ENCODE measurements at places on chromosomes 11 and 22.
A peak's percentile ranks its signal among the peaks of the same experiment; 100 is the strongest.

DNA sequence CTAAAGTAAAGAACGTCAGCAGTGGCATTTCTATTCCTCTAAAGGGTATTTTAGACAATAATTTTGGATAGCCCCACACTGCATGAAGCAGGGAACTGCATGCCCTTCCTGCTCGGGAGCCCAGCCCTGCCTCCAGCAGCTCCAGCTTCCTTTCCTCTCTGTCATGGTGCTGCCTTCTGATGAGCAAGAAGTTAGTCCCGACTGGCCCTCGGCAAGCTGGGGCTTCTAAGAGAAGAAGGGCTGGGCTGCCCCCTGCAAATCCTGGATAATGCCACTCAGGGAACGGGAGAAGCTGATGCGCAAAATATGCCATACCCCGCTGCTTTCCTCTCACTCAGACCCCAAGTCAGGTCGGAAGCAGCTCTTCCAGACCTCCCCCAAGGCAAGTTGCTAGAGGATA lies 296.4 kb downstream of the ETS1 start:
- no peak for DNase-seq

DNA sequence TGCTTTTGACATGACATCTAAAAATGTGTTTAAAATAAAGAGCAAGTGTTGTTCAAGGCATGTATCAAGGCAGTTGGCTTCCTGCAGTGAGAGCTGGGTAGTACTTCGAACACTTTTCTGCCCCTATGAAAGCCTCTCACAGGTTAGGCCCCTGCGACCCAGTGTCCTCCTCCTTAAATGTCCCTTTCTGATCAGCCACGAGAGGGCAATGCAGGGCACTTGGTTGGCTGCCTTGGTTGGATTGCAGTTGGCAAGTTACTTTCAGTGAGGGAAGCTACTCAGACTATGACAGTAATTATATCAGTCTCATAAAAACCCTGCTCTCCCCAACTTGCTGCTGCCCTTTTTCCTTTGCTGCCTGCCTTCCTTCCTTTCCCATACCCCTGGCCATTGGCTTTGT lies 743.8 kb downstream of the NTM start:
- peak; percentile 28 for DNase-seq

- no peak for DNase-seq
Measured at GRCh38 chr22:36922105-36922608, 8.7 kb downstream of the CSF2RB start.

DNA sequence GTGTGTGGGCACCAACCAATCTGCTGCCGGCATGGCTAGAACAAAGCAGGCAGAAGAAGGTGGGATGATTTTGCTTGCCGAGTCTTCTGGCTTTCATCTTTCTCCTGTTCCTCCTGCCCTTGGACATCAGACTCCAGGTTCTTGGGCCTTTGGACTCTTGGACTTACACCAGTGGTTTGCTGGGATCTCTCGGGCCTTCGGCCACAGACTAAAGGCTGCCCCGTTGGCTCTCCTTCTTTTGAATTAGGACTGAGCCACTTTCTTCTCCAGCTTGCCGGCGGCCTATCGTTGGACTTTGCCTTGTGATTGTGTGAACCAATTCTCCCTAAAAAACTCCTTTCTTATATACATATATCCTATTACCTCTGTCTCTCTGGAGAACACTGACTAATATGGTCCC lies 128.1 kb upstream of the TEAD1 start:
- DNase-seq: no peak

DNA sequence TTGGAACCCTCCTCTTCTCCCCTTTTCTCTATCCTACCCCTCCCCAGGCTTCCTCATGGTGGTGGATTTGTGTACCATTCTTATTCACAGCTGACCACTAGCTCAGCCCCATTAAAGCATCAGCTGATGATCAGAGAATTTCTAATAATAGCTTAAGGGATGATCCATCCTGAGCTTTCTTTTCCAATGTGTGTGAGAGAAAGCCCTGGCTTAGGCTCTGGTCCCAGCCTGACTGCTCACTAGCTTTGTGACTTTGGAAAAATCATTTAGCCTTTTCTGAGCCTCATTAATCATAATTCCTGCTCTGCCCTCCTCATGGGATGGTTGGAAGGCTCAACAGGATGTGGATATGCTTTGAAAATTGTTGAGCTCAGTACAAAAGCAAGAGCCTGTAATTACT lies 26.3 kb upstream of the CCDC90B start:
- no peak for DNase-seq

DNA sequence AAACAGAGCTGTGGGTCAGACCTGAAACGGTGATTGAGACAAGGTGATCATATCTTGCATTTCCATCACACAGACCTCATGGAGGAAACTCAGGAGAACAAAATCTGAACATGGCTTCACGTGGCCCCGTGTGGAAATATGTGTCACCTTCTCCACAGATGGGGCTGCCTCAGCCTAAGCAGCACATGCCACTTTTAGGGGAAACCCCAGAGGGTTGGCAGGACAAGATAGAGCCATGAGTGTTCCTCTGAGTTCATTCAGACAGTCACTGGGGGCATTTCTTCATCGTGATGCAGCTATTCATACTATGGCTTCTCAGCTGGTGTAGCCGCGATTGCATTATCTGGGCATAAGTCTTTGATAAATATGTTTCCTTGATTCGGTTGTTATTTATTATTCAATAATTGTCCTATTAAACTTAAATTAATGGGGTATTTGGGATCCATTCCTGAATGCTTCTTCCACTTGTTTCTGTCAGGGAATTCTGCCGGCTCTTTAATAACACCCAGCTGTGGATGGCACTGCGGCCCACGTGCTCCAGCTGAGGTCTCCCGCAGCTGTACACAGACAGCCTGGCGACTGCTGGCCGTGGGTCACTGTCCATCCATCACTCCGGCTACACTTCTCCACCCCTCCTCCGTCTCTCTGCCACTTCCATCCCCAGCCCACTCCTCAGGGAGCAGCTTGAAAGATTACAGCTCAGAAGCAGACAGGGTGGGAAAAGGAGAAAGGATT lies 485.1 kb downstream of the OPCML start:
- DNase-seq: no peak

GRCh38 chr11:44326615-44327475 lies 16.9 kb upstream of the ALX4 start:
- DNase-seq: no peak

- DNase-seq: no peak
Measured at GRCh38 chr11:32290783-32291182, 144.6 kb downstream of the WT1 start.

- no peak for DNase-seq
Measured at GRCh38 chr11:128895526-128895925, 4.4 kb downstream of the KCNJ5 start.

- DNase-seq: no peak
Measured at GRCh38 chr11:2268729-2269600, 1.4 kb downstream of the ASCL2 start.

DNA sequence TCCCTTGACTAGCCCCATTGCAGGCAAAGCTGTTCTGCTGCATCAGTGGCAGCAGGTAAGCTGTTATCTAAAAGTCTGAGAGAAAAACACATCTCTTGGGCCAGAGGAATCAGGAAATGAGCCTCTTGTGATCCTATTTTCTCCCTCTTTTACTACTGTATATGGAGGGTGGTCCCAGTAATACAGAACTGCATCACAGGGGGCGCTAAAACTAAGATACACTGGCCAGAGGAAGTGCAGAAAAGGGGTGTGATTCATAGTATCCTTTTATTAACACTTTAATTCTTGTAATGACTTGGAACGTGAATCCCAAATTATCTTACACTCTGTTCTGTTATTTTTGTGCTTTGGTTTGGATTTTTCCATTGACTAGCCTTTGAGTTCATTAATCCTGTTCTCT lies 8.8 kb upstream of the MED17 start:
- DNase-seq: no peak

DNA sequence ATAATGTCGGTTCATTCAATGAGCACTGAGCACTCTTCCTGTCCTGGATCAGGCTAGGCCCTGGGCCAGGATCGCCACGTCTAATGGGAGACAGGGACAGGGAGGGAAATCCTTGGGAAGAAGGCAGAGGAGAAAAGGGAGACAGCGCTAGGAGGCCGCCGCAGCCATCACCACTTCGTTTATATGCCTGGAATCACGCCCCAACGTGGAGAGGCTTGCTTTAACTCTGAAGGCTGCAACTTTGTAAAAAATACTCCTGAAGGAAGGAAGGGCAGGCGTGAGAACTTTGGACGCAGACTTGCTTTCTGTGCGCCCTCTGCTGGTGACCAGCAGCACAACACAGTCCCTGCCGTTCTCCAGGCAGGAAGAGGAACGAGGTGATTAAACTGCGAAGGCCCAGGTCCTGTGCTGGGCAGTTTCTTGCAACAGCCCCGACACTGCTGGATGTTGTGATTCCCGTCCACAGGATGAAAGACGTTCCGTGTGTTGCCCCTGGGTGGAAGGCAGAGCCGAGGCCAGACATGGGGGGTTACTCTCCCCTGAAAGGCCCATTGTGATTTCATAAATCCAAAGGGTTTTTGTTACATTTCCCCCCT lies 22.1 kb downstream of the RIBC2 start:
- no peak for DNase-seq
